Prostate gland (tissue), 2 donors: ENCODE measurements at places on chromosomes 7 and 10. TPM values are rescaled to one million over a fixed set of nuclear protein-coding genes. Genes with fewer than 3 reads are reported as not detected.

DNA sequence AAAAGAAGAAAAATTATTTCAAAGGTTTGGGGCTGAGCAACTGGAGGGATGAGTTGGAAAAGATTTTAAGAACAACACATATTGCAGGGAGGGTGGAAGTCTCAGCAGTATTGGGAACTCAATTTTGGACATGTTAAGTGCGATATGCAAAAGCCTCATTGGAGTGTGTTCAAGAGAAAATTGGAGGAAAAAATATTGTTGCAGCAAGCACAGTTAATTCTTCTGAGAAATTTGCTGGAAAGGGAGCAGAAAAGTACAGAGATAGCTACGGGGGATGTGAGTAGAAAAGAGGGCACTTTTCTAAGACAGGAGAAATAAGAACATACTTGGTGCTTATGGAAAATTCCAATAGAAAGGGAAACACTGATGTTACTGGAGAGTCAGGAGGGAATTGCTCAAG lies 59.8 kb upstream of the MAGI2 start:
- no peak overlapping the region for H3K4me3 ChIP-seq
- H3K27ac ChIP-seq, result no peak overlapping the region
- H3K27me3 ChIP-seq, result no peaks in the 10 kb centered on the region
- DNase-seq, result no peak

DNA sequence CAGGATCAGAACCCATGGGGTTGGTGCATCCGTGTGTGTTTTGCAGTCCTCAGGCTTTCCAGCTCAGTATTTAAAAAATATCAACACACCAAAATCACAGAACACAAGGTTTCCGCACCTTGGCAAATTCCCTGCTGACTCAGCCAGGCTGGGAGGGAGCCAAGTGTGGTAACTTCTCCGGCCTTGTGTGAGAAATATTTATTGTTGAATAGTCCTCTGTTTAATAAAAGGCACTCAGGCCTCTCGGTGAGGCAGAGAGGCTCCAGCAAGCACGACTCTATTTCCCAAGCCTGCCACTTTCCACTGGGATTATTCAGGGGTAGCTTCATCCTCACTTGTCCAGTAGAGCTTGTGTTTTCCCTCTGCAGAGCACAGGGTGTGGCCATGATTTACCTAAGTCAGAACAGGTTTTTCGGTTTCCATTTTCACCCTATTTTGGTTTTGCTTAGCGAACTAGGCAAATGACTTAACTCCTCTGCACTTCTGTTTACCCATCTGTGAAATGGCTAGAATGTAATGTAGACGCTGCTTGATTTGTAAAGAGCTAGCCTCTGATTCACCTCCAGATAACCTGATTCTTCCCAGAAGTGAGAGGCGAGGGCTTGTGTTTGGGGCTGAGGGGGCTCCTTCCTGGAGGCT lies 13.0 kb upstream of the CHST15 start:
- peaks cover 5% of the 10 kb centered on the region for H3K4me1 ChIP-seq
- H3K36me3 ChIP-seq, result no peaks in the 10 kb centered on the region
- peak; percentile 80 for DNase-seq
- H3K4me3 ChIP-seq, result no peak overlapping the region
- H3K27me3 ChIP-seq, result no peaks in the 10 kb centered on the region

DNA sequence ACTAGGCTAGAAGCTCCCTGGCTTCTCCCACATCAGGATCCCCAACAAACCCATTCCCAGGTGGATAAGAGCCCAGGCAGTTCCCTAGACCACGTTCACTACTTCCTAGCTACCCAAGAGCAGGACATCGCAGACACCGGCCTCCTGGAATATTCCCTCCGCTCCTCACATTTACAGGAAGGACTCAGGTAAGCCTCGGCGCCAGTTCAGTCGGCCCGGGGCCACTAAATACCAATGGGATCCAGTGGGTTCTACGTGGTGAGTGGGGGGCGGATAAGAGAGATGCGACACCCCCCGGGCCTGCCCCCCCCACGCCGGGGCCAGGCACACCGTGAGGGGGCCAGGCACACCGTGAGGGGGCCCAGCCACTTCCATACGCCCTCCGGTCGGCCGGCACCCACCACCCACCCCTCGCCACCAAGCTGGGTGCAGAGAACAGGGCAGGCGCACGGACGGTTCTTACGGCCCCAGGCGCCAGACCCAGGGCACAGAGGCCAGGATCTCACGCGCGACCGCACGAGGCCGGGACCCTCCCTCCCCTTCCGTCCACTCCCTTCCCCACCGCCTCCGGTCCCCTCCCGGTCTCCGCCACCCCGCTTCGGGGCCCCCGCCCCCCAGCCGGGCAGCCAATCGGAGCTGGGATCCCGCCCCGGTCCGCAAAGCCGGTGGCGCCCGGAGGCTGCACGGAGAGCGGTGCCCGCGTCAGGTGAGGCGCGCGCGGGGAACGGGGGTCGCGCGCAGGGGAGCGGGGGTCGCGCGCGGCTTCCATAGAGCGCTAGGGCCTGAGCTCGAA lies at the start of gene BLVRA:
TSS of gene BLVRA (plus strand) at position 652 of the 793 bp plus-strand sequence. CDS start 12,479 bp downstream, outside the sequence.
- H3K4me1 ChIP-seq, result no peaks in the 10 kb centered on the region
- no peaks in the 10 kb centered on the region for H3K36me3 ChIP-seq
- peak within 1 kb of the TSS; percentile 71 for H3K27ac ChIP-seq
- DNase-seq, result peak; percentile 65
- no peaks in the 10 kb centered on the region for H3K27me3 ChIP-seq

- no peaks in the 10 kb centered on the region for H3K4me1 ChIP-seq
- H3K36me3 ChIP-seq, result no peaks in the 10 kb centered on the region
- DNase-seq, result no peak
Measured at GRCh38 chr10:120593693-120594092, 136.7 kb downstream of the PLPP4 start.

CRYGN gene
- total RNA-seq, result not detected

GRCh38 chr7:36175886-36176285 lies 22.8 kb downstream of the EEPD1 start:
- H3K27me3 ChIP-seq, result no peaks in the 10 kb centered on the region
- peak overlapping the region; percentile 55 for H3K27ac ChIP-seq
- no peak for DNase-seq

CDK1 gene
- 5.3 TPM for total RNA-seq

GRCh38 chr10:78900715-78901430 lies 167.9 kb upstream of the ZMIZ1 start:
- no peak overlapping the region for H3K4me3 ChIP-seq
- H3K4me1 ChIP-seq, result no peaks in the 10 kb centered on the region
- no peak for DNase-seq

- no peaks in the 10 kb centered on the region for H3K36me3 ChIP-seq
- no peak overlapping the region for H3K27ac ChIP-seq
- no peak overlapping the region for H3K4me3 ChIP-seq
- no peak for DNase-seq
- no peaks in the 10 kb centered on the region for H3K4me1 ChIP-seq
Measured at GRCh38 chr10:131435760-131436457, 124.4 kb upstream of the TCERG1L start.

FAM25C gene
- total RNA-seq, result not detected

HOXA1 gene
- 2.1 TPM for total RNA-seq

DNA sequence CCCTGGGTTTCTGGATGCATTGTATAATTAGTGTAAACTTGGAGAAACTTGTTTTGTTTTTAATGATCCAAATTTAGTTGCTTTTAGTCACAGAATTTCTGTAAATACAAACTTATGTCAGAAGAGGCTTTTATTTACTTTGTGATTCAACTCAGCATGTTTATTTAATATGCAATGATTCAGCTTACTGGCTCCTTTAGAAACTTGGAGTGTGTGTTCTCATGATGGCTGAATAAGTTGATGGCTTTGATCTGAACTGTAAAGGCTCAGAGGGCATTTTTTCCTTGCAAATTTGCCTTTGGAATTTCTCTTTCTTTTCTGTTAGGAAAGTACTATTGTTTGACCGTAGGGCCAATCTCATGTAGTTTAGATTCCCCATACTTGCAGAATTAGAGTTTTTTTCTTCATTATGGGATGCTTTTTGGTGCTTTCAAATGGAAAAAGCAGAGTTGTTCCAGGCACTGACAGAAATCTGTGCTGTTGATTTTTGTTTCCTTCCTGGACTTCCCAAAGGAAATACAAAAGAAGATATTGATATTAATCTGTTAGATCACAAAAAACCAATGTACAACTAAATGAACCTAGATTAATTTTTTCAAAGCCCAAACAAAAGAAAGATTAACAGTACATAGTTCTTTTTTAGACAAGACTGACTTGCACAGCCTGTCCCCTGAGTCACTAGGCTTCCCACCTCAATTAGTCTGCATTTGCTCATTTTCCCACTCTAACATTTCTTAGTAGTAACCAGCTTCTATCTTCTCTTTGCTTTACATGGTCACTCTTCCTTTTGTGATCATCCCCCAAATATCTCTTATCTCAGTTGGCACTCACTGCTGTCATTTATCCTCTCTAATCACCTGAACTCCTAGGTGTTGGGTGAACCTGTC lies 96.8 kb upstream of the AGR3 start:
- no peaks in the 10 kb centered on the region for H3K36me3 ChIP-seq
- no peak overlapping the region for H3K27ac ChIP-seq
- no peaks in the 10 kb centered on the region for H3K4me1 ChIP-seq
- no peak overlapping the region for H3K4me3 ChIP-seq
- no peak for DNase-seq

- no peaks in the 10 kb centered on the region for H3K36me3 ChIP-seq
- H3K4me1 ChIP-seq, result no peaks in the 10 kb centered on the region
- H3K27ac ChIP-seq, result no peak overlapping the region
- no peaks in the 10 kb centered on the region for H3K27me3 ChIP-seq
- DNase-seq, result no peak
Measured at GRCh38 chr7:70446448-70447143, 685.3 kb upstream of the GALNT17 start.

DNA sequence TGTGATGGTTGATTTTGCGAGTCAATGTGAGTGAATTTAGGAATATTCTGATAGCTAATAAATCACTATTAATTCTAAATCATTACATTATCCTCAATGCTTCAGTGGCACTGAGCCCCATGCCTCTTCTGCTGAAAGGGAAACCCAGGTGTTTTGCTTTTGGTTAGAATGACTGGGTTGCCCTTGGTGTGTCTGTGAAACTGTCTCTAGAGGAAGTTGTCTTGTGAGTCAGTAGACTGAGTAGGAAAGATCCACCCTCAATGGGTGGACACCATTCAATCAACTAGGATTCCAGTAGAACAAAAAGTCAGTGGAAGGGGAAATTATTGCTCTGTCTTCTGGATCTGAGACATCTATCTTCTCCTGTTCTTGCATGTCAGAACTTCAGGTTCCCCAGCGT lies 472.4 kb downstream of the ANKRD7 start:
- H3K27ac ChIP-seq, result no peak overlapping the region
- no peaks in the 10 kb centered on the region for H3K36me3 ChIP-seq
- H3K4me3 ChIP-seq, result no peak overlapping the region
- no peaks in the 10 kb centered on the region for H3K4me1 ChIP-seq
- H3K27me3 ChIP-seq, result no peaks in the 10 kb centered on the region
- DNase-seq, result no peak

GRCh38 chr7:137480401-137480800 lies 136.9 kb upstream of the PTN start:
- DNase-seq, result no peak
- H3K27ac ChIP-seq, result no peak overlapping the region
- H3K4me3 ChIP-seq, result no peak overlapping the region
- H3K27me3 ChIP-seq, result no peaks in the 10 kb centered on the region
- H3K4me1 ChIP-seq, result no peaks in the 10 kb centered on the region
